CD14-positive monocyte (primary cell): ENCODE measurements at places on chromosomes 12 and 14.

DNA sequence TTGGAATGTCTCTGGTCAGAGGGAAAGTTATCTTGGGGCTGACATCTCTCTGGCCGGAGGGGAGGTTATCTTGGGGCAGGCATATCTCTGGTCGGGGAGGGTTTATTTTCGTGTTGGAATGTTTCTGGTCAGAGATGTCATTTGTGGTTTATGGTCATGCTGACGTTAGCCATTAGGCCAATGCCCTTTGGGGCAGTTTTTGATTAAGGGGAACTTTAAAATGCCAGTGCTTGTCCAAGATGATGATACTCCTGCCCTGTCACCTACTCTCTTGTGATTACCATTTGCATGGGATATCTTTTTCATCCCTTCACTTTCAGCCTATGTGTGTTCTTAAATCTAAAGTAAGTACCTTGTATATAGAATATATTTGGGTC, 29.0 kb upstream of the A2M start:
- DNase-seq: no peak

DNA sequence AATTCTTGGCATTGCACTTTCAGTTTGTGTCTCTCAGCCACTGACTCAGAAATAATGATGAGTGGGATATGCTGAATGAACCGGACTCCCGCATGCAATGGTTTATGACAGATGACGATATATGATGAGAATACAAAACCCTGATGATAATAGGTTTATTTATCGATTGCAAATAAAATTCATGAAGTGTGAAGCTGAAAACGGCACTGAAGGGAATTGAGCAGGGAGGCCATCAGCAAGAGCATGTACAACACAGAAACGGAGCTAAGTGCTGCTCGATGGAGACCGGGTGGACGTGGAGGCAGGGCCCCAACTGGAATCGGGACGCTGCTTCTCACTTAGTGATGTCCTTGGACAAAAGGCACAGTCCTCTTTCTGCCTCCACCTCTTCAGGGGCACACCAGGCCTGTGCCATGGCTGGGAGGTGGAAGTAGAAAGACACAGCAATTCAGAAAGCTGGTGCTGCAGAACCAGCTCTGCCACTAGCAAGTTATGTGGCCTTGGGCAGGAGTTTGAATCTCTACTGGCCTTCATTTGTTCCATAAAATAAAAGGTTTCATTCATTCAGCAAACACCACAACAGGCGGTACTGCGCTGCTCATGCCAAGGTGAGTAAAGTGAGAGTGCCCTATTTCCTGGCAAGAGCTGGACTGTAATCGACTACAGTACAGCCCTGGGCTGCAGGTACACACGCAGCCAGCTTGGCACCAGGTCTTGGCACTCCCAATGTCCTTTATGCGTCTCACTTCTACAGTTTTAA, 117.0 kb downstream of the EGLN3 start:
- DNase-seq: no peak

GRCh38 chr14:102996941-102997340, 60.4 kb downstream of the CDC42BPB start:
- no peak for DNase-seq

GRCh38 chr12:4050340-4050739, 177.1 kb upstream of the PARP11 start:
- no peak for DNase-seq

DNA sequence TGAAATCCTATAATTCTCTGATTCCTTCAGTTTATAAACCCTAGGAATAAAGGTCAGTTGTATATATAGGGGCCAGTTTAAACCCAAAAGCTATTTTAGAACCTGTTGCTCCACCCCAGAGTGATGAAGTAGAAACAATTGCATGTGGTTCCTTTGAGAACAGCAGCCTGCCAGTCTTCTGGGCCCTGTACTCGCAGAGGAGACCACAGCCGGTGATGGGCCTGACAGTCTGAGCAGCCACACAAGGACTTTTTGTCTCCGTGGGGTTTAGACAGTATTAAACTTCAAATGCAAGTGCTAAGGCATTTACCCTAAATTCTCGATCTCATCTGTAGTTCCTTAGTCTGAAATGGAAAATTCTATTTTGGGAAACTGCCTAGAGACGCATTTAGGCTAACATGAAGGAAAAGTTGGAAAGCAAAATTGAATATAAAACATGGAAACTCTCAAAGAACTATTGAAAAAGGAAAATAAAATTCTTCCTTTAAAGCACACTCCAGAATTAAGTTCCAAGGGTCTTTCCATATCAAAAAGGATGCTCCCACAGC, 80.6 kb downstream of the PRICKLE1 start:
- no peak for DNase-seq

DNA sequence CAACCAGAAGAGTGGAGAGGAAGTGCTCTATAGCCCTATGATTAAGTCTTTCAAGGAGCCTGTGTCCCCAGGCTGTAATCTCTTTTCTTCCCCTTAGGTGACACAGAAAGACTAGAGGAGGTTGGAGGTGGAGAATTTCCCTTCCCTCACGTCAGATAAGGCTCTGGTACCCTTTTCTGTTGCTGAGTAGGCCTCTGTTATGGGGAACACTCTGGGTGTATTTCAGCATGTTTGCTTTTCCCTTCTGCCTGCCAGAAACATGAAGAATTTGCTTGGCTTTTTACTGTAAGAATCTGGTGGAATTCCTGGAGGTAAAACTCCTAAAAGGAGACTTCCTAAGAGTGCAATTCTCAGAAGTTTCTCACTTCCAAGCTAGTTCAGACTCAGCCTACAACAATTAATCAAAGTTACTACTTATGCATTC, 58.3 kb downstream of the SIX1 start:
- no peak for DNase-seq

GRCh38 chr12:88746386-88746785, 166.1 kb upstream of the KITLG start:
- no peak for DNase-seq

DNA sequence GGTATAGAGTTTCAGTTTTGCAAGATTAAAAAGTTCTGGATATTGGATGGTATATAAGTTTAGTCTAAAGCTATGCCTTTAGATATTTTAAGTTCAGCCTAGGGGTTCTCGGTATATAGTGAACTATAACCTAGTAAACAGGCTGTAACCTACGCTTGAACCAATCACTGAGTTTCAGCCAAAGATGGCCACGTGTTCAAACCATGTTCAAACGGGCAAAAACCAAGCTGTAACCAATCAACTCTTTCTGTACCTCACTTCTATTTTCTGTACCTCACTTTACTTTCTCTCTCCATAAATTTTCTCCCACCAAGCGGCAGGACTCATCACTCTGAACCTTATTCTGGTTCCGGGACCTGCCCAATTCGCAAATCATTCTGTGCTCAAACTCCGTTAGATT, 1.4 kb downstream of the TMBIM4 start:
- no peak for DNase-seq

- no peak for DNase-seq
Measured at GRCh38 chr12:109744026-109744425, 30.4 kb downstream of the FAM222A start.

DNA sequence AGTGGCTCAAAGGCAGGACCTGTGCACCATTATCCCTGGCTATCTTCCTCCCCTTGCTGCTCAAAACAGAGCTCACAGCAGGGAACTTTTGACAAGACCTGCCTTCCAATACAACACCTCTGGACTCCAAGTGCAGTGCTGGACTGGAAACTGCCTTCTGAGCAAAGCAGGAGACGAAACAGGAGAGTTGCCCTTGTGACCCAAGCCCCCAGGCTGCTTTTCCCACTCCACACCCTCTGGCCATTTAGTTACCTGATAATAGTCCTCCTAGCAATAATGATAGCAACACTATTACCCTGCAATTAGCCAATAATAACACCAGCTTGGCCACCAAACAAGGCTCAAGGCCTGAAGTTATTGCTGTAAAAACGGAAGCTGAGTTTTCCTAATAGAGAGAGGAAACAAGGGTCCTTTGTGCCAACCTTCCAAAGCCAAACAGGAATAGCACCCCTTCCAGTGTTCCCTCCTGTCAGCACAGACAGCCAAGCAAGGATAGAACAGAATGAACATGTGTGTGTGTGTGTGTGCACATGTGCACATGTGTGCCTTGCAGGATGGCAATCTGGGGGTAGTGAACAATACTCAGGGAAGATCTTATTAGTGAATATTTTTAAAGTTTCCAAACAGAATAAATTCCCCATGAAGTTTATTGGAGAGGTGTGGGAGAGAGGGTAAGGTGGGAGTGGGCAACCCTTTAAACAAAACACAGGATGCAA, 9.2 kb upstream of the KRT73 start:
- no peak for DNase-seq

- peak; percentile 84 for DNase-seq
Measured at GRCh38 chr12:57087691-57088353, 1.1 kb upstream of the NAB2 start.

- no peak for DNase-seq
Measured at GRCh38 chr14:37090026-37090425, 82.4 kb downstream of the SLC25A21 start.

- no peak for DNase-seq
Measured at GRCh38 chr12:111424793-111425251, 19.1 kb downstream of the SH2B3 start.

- no peak for DNase-seq
Measured at GRCh38 chr12:76142305-76142704, 57.8 kb upstream of the NAP1L1 start.

- peak; percentile 78 for DNase-seq
Measured at GRCh38 chr14:71852181-71852580, 80.0 kb upstream of the RGS6 start.

GRCh38 chr14:56177036-56177435, 58.8 kb downstream of the PELI2 start:
- no peak for DNase-seq

DNA sequence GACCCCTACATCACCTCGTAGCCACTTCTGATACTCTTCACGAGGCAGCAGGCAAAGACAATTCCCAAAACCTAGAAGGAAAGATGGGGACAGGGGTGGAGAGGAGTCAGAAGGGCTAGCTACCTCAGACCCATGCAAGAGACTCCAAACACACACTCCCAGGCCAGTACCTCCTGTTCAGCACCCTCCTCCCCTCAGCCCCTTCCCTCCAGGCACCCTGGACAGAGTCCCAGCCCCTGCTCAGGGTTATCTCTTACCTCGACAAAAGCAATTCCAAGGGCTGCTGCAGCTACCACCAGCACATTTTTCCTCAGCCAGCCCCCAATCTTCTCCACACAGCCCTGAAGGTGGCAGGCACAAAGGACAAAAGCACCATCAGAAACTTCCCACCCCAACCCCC, 3.3 kb downstream of the CD63 start:
- no peak for DNase-seq

DNA sequence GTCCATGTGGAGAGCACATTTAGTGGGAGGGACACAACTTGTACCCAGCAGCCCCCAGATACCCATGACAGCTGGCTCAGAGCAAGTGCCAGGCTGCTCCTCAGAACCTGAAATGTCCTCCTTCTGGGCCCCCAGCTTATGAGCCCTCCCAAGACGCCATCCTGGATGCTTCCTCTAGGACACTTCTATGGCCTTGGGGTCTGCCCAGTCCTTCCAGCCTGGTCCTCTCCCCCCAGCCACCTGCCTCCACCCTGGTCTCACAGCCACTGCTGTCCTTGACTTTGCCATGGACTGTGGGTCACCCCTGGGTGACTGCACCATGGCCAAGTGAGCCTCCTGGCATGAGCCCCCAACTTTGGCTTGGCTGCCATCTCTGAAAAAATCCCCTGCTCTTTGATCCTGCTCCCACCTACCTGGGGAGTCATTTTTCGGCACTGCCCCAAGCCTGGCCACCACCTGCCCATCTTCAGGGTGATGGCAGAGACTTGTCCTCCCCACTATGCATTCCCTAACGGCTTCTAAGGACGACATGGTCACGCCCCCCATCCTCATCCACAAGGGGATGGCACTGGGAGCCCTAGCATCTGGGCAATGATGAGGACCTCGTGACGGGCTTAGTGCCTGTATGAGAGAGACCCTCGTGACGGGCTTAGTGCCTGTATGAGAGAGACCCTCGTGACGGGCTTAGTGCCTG, 323.7 kb downstream of the TMEM121 start:
- no peak for DNase-seq

DNA sequence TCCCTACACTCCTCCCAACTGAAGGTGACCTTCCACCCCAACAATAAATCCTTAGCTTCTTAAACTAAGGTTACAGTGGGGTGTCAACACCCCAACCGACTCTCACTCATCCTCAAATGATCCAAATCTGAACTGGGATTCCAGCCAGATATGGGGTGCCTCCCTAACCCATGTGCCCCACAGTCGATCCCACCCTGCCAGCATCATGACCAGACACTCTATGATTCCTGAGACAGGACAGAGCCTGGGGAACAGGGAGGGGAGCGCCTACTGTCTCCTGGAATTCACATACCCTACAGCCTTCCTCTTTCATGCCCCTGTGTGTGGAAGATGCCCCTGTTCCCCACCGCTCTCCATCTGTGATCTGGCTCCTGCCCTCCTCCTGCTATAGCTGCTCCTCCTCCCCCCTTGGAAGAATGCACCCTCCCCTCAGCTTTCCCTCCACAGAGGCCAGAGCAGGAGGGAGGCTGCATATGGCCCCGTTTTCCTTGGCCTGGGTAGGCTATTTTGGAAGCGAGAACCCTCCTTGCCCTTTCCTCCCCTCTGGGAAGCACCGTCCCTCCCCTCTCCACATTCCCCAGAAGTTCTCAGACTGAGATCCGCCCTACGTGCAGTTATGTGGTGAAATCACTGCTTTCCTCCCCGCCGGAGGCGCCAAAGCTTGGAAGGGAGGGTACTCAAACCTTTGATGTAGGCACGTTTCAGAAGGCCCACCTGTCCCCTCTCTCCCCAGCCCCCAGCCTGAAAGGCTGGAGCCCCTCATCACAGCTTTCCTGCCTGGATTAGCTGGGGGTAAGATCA, 48.0 kb downstream of the SMUG1 start:
- DNase-seq: no peak

- DNase-seq: peak; percentile 65
Measured at GRCh38 chr12:12803186-12803585, 10.0 kb upstream of the DDX47 start.

DNA sequence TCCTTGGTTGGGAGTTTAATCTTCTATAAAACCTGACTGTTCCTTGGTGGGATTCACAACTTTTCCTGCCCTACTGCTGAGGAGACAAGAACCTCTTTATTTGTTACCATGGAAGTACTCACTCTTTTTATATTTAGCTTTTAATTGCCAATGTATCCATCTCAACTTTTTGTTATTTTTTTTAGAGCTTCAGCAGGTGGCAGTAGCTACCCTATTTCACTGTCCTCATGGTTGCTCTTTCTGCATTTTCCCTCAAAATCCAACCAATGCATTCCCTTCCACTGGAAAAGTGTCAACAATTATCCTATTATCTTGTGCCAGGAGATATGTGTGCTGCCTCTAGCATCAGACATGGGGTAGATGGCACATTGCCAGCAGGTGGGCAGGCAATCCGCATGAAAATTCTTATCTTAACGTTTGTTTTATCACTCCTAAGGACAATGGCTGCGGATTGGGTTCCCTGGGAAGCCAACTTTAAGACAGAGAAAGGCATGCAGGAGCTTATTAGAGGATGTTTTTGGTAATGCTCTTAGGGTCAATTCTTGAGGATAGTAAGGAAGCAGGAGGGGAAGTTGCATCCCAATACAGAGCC, 406.4 kb downstream of the SNAPC1 start:
- no peak for DNase-seq

- DNase-seq: peak; percentile 81
Measured at GRCh38 chr14:61663312-61663979, 31.9 kb upstream of the HIF1A start.

DNA sequence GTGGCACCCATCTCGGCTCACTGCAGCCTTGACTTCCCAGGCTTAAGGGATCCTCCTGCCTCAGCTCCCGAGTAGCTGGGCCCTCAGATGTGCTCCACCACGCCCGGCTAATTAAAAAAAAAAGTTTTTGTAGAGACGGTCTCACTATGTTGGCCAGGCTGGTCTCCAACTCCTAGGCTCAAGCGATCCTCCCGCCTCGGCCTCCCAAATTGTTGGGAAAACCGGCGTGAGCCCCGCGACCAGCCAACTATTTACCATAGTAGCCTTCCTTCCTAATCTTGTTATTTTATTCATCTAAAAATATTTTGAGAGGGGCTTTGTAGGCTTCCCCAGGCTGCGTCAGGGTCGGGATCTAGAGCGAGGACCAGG, 25.4 kb upstream of the YY1 start:
- no peak for DNase-seq
